ENCODE measurements at places on chromosomes 11 and 22.

DNA sequence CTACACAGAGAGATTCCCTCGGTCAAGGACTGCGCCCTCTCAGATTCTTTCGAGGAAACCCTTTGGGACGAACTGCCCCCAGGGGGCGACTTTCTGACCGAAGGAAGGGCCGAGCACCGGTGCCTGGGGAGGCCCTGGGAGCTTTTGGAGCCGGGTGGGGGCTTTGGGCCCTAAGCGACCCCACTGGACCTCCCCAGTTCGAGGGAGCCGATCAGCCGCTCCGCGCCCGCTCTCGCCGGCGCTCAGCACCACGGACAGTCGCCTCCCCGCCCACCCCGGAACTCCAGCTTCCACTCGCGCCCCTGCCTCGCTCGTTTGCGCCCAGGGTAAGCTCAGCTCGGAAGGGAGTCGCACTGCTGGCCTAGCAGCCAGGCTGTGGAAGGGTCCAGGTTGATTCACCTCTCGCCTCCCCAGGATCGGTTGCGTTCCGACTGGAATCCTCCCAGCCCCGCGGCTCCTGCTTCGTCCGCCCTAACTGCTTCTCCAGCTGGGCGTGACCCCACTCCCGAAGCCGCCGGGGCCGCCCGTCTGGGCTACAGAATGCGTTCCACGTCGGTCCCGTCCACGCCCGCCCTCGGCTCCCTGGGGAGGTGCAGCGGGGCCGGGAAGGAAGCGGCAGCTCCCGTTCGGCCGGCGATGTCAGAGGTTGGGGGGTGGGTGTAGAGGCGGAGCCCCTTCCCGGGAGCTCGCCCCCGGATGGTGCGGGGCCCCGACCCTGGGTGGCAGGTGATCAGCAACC is 428 bp downstream of the SCN3B start:
- DNase-seq, result no peak

DNA sequence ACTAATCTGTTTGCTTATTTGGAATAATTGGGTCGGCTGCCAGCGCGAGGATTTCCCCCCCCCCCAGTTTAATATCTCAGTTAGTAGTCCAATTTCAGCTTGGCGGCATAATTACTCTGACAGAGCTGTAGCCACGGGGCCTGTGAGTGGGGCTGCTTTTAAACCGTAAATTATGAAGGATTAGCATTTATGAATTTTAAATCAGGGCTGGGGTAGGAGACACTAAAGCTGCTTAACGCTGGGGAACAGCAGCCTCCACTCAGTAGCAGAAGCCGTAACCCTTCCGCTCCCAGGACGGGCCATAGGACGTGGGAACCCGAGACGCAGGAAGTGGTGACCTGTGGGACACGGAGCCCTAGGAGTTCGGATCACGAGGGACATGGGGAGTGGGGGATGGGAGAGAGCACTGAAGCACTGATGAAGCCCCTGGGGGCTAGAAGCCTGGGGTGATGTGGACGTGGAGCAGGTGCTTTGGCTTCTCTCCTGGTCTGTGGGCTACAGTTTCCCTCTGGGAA is 66.2 kb upstream of the LMO1 start:
- no peak for DNase-seq

- no peak for DNase-seq
Observed at GRCh38 chr22:37985751-37986281, 1.5 kb upstream of the SOX10 start.

- peak; percentile 25 for DNase-seq
Observed at GRCh38 chr11:16902182-16902581, 112.0 kb downstream of the PLEKHA7 start.

GRCh38 chr22:48811885-48812284 is 1015.8 kb downstream of the BRD1 start:
- DNase-seq, result no peak

DNA sequence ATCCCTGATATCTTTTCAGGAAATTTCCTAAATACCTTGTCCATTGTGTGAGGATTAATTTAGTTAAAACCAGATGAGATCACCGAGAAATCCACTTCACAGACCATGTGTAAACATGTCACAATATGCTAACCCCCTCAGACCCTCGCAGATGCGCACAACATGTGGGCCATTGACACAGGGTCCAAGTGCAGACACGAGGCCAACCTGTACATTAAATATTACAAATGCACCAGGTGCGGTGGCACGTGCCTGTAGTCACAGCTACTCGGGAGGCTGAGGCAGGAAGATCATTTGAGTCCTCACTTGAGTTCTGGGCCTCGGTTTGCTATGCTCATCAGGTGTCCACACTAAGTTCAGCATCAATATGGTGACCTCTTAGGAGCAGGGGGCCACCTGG is 9.9 kb upstream of the TMPRSS4 start:
- no peak for DNase-seq

GRCh38 chr22:38021206-38021605 is 36.0 kb upstream of the PICK1 start:
- DNase-seq, result no peak

DNA sequence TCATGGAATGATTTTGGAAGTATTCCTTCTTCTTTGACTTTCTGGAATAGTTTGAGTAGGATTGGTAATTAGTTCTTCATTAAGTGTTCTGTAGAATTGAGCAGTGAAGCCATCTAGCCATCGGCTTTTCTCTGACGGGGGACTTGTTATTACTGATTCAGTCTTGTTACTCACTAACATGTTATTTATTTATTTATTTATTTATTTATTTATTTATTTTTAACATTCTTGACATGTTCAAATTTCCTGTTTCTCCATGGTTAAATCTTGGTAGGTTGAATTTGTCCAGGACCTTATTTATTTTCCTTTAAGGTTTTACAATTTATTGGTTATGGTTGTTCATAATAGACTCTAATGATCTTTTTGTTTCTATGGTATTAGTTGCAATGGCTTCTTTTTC is 15.2 kb upstream of the OR10Q1 start:
- no peak for DNase-seq

DNA sequence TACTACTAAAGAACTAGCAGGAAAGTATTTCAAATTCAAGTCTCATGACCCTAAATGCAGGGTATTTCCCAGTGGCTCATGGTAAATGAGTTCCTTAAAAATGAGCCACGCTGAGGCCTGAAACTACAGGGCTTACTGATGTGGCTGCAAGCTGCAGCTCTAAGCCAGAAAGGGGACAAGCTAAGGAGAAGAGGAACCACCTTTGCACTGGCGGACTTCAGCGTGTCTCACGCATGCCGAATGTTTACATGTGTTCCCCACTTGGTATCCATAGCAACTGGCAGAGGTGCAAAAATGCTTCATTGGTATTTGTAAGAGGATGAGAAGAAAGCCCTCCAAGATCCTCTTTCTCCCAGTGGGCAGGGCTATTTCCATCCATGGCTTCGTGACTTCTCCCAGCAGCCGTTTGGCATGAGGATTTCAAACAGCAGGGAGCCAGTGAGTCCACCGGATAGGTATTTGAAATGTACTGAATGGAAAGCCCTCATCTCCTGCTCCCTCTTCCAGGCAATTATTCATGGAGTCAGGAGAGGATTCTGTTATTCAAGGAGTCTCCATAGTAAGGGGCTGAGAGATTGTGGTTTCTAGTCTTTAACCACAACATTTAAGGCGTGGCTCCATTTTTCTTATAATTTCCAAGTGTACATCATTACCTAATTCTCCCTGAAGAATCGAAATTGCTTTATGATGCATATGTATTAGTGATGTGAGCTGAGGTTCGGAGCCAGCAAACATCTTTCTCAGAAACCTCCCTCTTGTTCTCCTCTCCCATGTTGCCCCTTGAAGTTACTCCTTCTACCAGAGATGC is 55.3 kb upstream of the CD44 start:
- peak; percentile 43 for DNase-seq

DNA sequence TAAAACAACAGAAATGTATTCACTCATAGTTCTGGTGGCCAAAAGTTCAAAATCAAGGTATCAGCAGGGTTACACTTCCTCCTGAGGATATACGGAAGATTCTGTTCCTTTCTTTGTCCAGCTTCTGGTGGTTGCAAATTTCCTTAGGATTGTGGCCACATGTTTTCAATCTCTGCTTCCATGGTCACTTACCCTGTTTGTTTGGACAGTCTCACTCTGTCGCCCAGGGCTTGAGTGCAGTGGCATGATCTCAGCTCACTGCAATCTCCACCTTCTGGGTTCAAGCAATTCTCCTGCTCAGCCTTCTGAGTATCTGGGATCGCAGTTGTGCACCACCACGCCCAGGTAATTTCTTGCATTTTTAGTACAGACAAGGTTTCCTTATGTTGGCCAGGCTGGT is 534.3 kb downstream of the KCNA4 start:
- DNase-seq, result no peak

DNA sequence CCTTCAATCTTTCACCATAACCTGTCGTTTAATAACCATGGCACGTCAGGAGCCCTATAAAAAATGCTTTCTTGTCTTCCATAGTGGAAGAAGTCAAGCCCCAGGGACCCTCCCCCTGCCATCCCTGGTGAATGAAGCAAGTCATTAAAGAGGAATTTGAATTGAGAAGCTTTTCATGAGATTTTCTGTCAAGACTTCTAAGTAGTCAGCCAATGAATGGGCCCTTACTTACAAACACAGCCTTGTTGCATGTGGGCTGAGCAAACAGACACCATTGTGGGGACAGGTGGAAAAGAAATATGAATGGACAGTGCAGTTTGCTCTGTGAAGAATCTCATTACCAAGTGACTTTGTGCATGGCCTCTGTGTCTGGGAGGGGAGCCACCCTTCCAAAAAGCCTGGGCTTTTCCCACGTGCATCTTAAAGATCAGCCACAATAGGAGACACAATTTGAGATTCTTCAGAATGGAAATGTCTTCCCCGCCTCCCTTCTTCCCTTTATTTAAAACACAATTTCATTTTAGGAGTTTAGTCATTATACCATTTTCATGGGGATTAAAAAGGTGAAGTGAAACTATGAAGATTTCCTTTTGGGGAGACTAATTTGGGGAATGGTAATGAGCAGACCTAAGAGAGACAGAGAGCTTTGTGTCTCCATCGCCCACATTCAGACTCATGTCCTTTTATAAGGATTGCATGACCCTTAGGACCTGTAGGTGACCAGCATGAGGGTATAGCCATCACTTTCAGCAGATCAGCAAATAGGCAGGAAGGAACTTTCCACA is 152.0 kb downstream of the LRRC4C start:
- no peak for DNase-seq

- DNase-seq, result no peak
Observed at GRCh38 chr11:28838741-28839140, 730.6 kb downstream of the METTL15 start.

DNA sequence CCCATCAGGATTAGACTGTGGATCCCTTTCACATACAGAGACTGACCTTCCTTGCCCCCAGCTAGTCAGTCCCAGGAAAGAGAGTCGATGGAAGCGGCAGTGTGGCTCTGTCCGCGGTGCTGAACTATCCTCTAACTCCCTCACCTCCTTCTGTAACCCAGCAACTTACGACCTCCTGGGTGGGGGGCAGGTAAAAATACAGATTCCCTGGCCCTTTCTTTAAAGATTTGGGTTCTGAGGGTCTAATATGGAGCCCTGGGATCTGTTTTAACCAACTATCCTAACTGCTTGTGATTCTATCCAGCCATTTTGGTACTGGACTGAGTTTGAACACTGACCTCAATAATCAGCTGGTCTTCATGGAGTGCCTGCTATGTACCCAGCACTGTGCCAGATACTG is 23.2 kb downstream of the MFNG start:
- DNase-seq, result no peak

- DNase-seq, result no peak
Observed at GRCh38 chr22:44807915-44808690, 55.7 kb downstream of the ARHGAP8 start.

DNA sequence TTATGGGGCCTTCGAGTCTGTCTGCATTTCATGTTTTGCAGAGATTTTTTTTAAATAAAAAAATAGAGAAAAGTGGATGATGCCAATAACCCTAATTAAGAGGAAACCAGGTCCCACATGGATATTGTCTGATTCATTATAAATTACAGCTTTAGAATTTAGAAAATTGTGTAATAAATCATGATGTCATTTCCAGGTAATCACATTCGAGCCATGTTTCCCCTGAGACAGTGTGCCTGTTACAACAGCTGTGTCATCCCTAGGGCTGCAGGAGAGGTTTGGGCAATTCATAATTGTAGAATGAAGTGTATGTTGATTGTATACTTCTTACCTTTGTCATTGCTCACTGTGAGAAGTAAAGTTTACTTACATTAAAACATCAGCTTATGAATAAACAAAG is 38.3 kb downstream of the NCAM1 start:
- DNase-seq, result no peak

Measured in stimulated activated CD8-positive, alpha-beta memory T cell treated with anti-CD3 and anti-CD28 coated beads, Interleukin-7, amount 100 ng/mL, for 48 hours (primary cell).